ENCODE measurements at places on chromosomes 7 and 10.

DNA sequence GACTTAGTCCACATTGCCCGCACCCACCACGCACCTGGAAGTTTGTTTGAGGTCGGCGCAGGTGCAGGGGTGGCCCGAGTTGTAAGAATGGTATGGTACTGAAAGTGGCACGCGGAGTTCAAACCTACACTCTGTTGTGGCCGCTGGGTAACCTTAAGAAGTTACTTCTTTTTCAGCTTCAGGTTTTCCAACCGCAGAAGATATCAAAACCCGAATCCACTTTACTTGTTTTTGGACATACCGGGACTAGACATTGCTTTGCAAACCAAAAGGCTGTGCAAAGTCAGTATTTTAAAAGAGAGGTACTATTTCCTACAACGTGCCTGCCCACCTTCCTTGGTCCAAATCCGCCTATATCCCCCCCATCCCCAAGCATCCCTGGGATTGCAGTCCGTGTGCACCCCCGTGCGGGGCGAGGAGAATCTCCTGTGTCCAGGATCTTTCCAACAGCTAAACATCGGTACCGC is 1.0 kb downstream of the IGFBP3 start:
- no peak for DNase-seq

DNA sequence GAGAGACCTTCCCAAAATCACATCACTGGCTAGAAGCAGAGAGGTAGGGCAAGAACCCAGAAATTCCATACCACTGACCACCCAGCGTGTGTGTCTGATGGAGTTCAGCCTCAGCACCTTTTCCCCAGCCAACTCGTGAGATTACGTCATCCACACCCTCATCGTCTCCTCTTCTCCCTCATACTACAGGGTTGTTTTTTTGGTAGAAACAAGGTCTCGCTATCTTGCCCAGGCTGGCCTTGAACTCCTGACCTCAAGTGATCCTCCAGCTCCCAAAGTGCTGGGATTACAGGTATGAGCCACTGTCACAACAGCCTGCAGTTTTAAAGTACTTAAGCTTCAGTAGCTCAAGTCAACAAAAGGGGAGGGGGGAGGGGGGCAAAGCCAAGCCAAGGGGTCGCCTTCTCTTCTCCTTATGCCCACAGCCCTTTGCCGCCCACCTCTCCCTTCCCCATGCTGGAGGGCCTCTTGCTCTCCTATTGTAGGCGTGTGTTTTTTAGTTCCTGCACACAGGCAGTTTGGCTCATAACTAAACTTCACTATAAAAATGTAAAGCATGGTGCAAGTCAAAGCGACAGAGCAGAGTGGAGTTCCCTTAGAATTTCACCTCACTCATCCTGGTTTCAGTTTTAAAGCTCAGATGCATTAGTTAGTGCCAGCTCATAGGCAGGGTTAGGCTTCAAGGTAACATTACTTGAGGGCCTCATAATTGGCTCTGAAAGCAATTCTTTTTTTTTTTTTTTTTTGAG is 5.2 kb upstream of the PRDX3 start:
- DNase-seq: no peak

DNA sequence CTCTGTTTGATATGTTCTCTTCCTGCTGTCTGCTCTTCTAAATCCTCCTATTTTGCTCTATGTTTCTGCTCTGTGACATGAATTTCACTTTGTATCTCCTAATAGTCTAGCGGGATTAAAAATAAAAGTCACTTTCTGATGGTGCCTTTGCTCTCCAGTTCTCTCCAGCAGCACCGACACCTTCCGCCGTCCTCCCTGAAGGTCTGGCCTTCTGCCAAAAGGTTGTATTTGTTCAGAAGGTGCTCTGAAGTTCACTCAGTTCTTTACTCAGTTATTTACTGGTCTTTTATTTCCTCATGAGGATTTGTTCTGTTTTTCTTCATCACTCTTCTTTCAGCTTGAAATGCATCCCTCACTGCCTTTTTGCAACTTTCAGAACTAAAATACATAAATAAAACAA is 11.2 kb upstream of the EPHA1 start:
- no peak for DNase-seq

GRCh38 chr10:89458291-89458690 is 43.9 kb downstream of the IFIT5 start:
- no peak for DNase-seq

- no peak for DNase-seq
Observed at GRCh38 chr7:3836855-3837254, 535.8 kb downstream of the SDK1 start.
